SIG-M5 (cell line): ENCODE measurements at places on chromosomes 16 and 17.

DNA sequence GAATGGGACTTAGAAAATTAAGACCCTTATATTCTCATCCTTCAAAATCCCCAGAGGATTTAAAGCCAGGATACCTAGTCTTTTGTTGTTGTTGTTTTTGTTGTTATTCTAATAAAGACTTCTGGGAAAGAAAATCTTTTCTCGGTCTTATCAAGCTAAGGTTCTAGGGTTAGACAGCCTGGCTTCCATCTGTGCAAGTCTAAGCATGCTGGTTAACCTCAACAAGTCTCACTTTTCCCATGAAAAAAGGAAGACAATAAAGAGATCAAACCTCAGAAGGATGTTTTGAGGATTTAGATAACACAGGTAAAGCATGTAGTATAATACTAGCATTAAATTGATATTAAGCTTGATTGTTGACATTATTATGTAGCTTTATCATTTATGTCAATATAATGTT lies 486.4 kb upstream of the SOX9 start:
- no peak for DNase-seq

- no peak for DNase-seq
Observed at GRCh38 chr17:63623786-63624530, 1.7 kb downstream of the MAP3K3 start.

DNA sequence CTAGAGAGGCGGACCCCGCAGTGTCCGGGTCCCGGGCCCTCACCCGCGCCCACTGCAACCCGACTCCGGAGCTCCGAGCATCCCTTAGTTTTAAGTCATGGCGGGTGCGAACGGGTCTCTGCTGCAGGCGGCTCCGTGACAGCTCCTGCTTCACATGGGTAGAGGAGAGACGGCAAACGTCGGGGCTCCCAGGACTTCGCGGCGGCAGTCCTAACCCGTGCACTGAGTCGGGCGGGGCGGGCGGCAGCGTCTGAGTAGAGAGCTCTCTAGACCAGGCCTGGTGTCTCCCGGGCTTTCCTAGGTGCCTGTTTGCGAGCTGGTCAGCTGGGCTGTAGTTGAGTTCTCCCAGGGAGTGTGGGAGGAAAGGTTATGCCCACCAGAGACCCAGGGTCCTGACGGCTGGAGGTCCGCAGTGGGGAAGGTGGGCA lies 345 bp downstream of the TSC2 start:
- no peak for DNase-seq

DNA sequence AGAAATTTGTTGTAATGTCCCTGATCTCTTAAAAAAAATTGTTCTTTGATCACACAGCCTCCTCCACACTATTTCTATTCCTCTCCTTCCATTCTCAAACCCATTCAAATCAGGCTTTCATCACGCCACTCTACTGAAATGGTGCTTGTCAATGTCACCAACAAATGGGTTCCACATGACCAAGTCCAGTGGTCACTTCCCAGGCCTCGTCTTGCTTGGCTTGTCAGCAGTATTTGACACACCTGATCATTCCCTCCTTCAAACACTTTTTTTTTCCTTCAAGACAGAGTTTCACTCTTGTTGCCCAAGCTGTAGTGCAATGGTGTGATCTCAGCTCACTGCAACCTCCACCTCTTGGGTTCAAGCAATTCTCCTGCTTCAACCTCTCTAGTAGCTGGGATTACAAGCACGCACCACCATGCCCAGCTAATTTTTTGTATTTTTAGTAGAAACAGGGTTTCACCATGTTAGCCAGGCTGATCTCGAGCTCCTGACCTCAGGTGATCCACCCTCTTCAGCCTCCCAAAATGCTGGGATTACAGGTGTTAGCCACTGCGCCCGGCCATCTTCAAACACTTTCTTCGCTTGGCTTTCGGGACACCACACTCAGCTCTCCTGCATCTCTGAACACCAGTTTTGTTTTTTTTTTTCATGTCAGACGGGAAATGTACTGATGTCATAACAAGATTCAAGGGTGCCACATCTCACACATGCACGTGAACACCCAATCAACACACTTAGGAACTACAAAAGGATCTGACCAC lies 18.3 kb downstream of the NQO1 start:
- DNase-seq, result no peak

DNA sequence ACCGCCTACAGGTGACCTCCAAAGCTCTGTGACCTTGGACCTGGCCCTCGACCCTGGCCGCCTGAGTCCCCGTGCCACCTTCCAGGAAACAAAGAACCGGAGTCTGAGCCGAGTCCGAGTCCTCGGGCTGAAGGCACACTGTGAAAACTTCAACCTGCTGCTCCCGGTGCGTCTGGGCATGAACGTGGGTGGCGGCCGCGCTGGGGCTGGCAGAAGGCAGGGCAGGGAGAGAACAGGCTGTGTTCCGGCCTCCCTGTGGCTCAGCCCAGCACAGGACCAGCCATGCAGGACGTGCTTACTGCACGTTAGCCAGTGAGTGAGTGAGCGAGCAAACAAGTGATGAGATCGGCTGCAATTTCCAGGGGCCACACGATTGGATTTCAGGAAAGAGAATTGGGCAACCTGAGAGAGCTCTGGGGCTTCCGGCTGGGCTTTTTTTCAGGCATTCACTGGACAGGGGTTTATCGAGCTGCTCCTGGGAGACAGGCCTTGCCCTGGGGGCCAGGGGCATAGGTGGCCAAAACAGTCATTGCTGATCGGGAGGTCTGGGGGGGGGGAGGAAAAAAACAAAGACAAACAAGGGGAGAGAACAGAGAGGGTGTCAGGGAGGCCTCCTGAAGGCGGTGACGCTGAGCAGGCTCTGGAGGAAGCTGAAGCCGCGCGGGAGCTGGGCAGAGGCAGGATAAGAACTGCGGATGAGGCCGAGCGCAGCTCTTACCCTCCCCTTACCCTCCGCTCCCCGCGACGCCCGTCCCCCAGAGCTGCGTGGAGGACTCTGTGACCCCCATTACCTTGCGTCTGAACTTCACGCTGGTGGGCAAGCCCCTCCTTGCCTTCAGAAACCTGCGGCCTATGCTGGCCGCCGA lies 16.9 kb downstream of the ITGAX start:
- no peak for DNase-seq

DNA sequence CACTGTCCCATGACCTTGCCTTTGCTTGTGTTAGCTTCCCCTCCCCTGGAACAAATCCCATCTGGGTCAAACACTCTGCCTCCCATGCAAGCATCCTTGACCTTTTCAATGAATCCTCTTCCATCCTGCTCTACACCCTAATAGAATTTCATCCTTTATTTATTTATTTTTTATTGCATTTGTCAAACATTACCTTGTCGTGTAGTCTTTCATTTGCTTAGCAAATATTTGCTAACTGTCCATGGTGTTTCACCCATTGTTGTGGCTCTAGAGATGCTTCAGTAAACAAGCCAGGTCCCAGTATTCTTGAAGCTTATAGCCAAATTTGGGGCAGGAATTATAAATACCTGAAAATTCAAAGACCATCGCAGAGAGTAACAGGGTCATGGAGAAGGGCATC lies 51.0 kb upstream of the MRTFB start:
- no peak for DNase-seq

DNA sequence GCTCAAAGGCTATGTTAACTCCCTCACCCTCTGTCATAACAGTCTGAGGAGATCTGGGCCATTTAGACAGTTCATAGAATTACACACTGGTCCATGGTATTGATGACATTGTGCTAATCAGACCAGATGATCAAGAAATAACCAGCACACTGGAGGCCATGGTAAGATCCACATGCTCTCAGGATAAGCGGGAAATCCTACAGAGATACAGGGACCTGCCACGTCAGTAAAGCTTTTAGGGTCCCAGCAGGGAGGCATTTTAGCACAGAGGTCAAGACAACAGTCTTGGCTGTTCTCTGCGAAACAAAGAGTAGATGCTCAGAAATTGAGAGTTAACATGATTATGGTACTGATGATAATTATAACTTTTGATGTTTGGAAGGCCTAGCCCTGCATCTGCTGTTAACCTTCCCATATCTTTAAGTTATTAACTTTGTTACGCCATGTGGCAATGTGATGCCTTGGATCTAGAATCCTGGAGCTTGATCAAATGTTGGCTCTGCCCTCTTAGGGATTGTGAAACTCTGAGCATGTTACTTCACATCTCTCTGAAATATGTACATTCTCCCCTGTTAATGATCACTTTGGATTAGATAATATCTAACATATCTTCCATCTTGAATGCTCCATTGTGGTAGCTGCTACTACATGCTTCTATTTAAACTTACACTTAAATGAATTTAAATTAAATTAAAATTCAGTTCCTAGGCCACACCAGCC lies 172.0 kb upstream of the SOX9 start:
- no peak for DNase-seq

- no peak for DNase-seq
Observed at GRCh38 chr17:73201215-73202069, 8.6 kb downstream of the COG1 start.

GRCh38 chr16:11105038-11105903 lies 150.7 kb downstream of the SOCS1 start:
- peak; percentile 66 for DNase-seq

DNA sequence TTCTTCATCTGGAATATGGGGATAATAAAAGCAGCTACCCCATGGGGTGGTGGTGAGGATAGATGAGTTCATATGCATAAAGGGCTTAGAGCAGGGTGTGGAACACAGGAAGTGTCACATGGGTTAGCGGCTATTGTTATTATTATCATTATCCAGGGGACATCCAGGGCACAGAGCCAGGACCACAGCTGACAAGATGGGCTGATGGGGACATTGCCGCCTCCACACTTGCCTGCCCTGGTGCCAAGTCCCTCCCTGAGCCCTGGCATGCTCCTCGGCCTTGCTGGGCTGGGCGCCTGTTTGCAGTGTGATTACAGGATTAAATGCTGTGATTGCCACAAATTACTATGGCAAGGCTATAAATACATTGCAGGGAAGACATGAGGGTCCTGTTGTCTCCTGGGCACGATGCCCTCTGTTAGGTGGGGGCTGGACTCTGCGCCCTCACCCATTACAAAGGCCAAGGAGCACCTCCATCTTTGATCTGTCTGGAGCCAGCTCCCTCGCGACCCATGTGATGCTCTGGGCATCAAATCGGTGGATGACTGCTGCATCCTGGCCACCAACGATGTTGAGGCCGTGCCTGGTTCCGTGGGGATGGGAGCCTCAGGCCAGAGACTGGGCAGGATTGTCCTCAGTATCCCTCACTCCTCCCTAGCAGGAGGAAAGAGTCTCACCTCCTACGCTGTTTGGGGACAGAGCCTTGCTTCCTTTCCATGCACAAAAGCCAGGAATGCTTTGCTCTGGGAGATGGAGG lies 43.2 kb downstream of the PIMREG start:
- no peak for DNase-seq
